Activated CD4-positive, alpha-beta memory T cell treated with anti-CD3 and anti-CD28 coated beads, Interleukin-2, amount 10 ng/mL, durations not matched to agents 7 days and 5 days (primary cell): ENCODE measurements at places on chromosomes 2 and 18. TPM values are rescaled to one million over a fixed set of nuclear protein-coding genes. Genes with fewer than 3 reads are reported as not detected.

Gene UBE2F
- total RNA-seq: 82.7 TPM

GRCh38 chr2:109305490-109306167 is 176.6 kb downstream of the SH3RF3 start:
- H3K27ac ChIP-seq: no peak overlapping the region
- H3K36me3 ChIP-seq: no peaks in the 10 kb centered on the region
- peaks cover 20% of the 10 kb centered on the region for H3K27me3 ChIP-seq

- peaks cover 72% of the 10 kb centered on the region for H3K4me1 ChIP-seq
- H3K27me3 ChIP-seq: peaks cover 3% of the 10 kb centered on the region
- no peak overlapping the region for H3K27ac ChIP-seq
- no peak overlapping the region for H3K4me3 ChIP-seq
- H3K36me3 ChIP-seq: no peaks in the 10 kb centered on the region
These were observed 81.1 kb upstream of the TAF1B start for GRCh38 chr2:9762164-9762563.

- H3K4me1 ChIP-seq: peaks cover 46% of the 10 kb centered on the region
- no peak overlapping the region for H3K27ac ChIP-seq
- no peak for DNase-seq
- H3K36me3 ChIP-seq: peaks cover 49% of the 10 kb centered on the region
- H3K4me3 ChIP-seq: no peak overlapping the region
These were observed 33.1 kb downstream of the DNMT3A start for GRCh38 chr2:25308599-25308998.

Gene TET3
- 10.1 TPM for total RNA-seq

DNA sequence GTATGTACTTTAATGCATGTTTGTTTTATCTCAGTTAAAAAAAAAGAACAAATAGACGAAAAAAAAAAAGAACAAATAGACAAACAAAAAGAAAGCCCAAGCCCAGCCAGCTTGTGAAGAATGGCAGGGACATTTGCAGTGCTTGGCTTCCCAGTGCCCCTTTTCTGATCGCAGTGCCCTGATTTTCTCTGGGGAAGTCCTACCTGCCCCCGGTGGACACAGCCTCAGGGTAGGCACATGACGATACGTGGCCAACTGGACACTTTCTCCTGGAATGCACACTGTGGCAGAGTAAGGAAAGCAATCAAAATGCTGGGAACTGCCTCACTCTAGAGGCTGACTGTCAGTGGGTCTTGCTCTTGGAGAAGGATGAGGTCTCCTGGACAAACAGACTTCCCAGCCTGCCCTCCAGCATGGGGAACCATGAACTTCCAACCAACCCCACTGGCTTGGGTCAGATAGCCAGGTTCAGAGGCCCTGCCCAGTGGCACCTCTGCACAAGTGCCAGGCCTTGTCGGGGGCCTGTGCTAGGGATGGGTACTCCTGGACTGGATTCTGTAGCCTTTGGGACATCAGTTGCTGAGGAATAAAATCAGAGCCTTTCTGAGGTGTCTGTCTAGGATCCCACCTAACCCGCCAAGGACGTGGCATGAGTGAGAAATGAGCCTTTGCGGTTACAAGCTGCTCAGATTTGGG is 76.7 kb downstream of the INHBB start:
- H3K36me3 ChIP-seq: no peaks in the 10 kb centered on the region
- no peak overlapping the region for H3K4me3 ChIP-seq
- H3K4me1 ChIP-seq: no peaks in the 10 kb centered on the region
- H3K27me3 ChIP-seq: peaks cover 25% of the 10 kb centered on the region
- DNase-seq: peak; percentile 7

DNA sequence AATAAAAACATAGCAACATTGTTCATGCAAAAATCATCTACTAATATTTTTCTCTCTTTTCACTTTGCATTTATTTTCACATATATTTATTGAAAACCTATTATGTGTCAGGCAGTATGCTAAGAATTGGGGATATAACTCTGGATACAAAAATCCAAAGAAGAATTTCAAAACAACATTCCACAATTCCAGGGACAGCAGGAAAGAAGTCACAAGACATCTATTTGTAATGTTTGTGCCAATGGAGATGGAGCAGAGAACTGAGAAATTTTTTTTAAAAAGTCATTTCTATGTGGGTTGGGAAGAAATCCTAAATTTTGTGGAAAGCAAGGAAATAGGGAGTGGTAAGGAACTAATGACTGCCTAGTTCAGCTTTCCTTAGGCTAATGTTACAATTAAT is 128.6 kb upstream of the TLK1 start:
- no peaks in the 10 kb centered on the region for H3K27me3 ChIP-seq
- no peaks in the 10 kb centered on the region for H3K4me1 ChIP-seq
- no peaks in the 10 kb centered on the region for H3K36me3 ChIP-seq
- no peak overlapping the region for H3K4me3 ChIP-seq
- no peak for DNase-seq

Gene RTKN
- total RNA-seq: 1.1 TPM

Gene MC5R
- total RNA-seq: not detected

DNA sequence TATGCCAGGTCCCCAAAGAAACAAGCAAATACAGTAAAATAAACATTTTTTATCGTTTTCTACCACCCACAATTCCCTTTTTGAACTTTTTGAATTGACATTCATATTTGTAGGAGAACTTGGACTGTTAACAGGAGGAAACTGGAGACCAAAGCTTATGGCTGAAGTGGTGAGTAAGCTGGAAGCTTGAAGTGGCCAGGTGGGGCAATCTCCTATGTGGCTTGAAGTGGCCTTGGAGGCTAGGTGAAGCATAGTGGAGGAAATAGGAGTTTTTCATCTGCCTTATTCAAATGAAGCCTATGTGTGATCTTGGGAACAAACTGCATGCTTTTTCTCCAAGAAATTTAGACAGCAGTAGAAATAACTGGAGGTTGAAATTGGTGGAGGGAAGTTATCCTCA is 962.9 kb upstream of the FANCL start:
- no peaks in the 10 kb centered on the region for H3K36me3 ChIP-seq
- no peaks in the 10 kb centered on the region for H3K27me3 ChIP-seq

GRCh38 chr2:1972422-1972821 is 228.1 kb upstream of the PXDN start:
- H3K36me3 ChIP-seq: no peaks in the 10 kb centered on the region
- H3K27me3 ChIP-seq: no peaks in the 10 kb centered on the region
- H3K4me1 ChIP-seq: no peaks in the 10 kb centered on the region
- no peak overlapping the region for H3K4me3 ChIP-seq
- DNase-seq: no peak

Gene PDE1A
- total RNA-seq: not detected

DNA sequence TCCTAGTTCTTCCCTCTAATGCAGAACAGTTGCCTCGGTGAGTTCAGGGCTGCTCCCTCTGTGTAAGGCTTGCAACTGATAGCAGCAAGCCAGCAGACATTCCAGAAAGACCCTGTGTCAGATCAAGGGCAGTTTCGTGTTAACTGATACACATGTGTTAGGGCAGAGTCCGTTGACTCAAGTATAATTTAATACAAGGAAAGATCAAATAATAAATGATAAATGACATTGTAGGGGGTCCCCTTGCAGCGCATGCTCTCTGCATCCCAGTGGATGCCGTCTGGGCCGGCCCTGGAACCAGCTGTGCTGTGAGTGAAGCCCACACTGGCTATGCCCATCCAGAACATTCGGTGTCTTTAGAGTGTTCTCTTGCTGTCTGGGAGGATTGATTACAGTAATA is 180.3 kb downstream of the AGAP1 start:
- no peak for DNase-seq
- no peak overlapping the region for H3K27ac ChIP-seq

Gene CPO
- total RNA-seq: not detected

DNA sequence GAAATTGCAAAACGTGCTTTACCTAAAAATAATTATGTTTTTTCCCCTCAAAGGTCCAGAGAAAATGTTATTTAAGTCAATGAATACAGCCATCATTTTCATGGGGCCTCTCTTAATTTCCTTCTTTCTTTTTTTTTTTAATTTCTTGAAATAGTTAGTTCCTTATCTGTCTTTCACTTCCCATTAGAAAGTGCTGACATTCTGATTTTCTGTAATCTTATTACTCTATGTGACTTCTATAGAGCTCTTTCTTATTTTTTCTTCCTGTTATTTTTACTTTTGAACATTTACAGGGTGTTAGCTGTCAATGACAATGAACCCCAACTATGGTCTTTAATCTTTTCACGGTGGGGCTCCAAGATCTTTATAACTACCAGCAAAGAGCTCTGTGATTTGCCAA is 30.0 kb downstream of the CTLA4 start:
- H3K27me3 ChIP-seq: no peaks in the 10 kb centered on the region
- H3K36me3 ChIP-seq: peaks cover 47% of the 10 kb centered on the region
- peak overlapping the region; percentile 44 for H3K27ac ChIP-seq
- no peak for DNase-seq

DNA sequence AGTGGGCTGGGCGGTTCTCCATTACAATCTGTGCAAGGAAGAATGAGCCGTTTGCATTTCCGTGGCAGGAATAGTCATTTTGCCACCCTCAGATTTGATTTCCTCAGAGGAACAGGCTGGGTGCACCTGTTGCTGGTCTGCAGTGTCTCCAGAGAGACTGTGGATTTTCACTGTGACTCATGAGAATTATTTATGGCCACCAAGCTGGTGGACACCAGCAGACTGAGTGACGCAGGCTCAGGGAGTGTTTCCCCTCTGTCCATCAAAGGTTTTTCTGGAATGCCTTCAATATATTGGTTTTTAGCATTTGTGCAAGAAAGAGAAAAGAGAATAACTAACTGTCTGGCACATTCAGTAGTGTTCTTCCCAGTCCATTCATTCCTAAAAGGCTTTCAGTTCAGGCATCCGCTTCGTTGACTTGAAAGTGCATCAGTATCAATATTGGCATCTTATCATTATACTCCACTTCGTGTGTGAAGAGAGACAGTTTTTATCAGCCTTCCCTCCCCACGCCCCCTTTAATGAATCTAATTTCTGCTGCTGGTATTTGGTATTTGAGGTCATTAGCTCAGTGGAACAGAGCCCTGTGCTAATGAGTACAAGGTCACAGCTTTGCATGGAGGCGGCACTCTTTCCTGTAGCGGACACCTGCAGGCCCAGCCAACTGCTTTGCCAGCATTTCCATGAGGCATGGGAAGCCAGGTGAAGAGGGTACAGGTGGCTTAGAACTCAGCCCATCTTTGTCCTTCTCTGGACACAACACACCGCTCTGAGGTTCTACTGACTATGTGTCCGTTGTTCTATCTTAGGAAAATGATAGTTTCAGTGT is 39.9 kb downstream of the PRKCE start:
- H3K36me3 ChIP-seq: no peaks in the 10 kb centered on the region
- H3K27ac ChIP-seq: no peak overlapping the region
- no peak for DNase-seq
- no peak overlapping the region for H3K4me3 ChIP-seq
- no peaks in the 10 kb centered on the region for H3K27me3 ChIP-seq
- H3K4me1 ChIP-seq: no peaks in the 10 kb centered on the region

Gene TMEM200C
- total RNA-seq: not detected

Gene LYPD6B
- not detected for total RNA-seq

GRCh38 chr18:45291621-45292615 is 323.4 kb upstream of the SLC14A2 start:
- H3K27me3 ChIP-seq: peaks cover 4% of the 10 kb centered on the region
- H3K4me3 ChIP-seq: no peak overlapping the region
- no peaks in the 10 kb centered on the region for H3K4me1 ChIP-seq
- H3K36me3 ChIP-seq: no peaks in the 10 kb centered on the region
- DNase-seq: no peak

Gene GALR1
- total RNA-seq: not detected

Gene SERPINB10
- total RNA-seq: not detected

DNA sequence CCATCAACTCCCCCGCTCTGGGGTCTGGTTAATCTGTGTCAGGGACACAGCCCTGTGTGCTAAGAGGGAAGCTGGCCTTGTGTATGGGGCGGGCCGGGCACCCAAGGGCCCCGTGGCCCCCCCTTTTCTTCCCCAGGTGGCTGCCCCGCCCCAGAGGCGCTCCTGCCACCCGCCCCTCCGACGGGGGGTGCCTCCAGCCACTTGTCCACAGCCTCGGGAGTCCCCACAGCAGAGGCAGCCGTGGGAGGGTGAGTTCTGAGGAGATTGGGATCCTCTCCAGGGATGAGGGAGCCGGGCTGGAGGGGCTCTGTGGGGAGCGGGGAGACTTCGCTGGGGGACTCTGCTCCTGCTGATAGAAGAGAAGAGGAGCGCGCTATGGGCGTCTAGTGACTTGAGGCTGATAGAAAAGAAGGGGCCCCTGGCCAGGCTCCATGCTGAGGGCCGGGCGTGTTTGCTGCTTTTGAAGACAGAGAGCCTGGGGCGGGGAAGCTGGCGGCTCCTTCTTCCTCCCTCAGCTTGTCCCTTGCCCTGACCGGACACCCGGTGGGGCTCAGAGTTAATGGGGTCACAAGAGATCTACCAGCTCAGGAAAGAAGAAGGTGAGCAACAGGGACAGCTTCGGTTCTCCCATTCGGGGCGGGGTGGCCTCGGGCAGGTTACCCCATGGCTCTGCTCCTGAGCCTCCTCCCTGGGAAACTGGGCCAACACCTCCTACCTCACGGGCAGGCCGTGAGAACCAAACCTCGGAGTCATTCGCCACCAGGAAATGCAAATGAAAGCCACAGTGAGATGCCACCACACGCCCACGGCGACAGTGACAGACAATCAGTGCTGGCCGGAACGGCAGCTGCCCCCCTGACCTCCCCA is 89.4 kb upstream of the TAF1B start:
- peaks cover 8% of the 10 kb centered on the region for H3K27me3 ChIP-seq
- peak; percentile 71 for DNase-seq
- peak overlapping the region; percentile 95 for H3K4me3 ChIP-seq

DNA sequence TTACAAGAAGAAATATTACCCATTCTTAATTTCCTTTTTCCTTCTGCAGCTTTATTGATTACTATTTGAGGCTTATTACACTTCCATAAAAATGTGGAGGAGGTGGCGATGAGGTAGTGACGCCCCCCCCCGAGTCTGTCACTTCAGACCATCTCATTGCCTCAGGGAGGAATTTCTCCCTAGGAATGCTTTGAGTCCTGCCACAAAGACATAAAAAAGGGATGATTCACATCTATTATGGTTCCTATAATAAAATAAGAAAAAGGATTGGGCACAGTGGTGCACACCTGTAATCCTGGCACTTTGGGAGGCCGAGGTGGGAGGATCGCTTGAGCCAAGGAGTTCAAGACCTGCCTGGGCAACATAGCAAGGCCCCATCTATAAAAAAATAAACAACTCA is 93.7 kb downstream of the AOX1 start:
- H3K4me3 ChIP-seq: no peak overlapping the region
- no peaks in the 10 kb centered on the region for H3K36me3 ChIP-seq
- no peaks in the 10 kb centered on the region for H3K4me1 ChIP-seq
- no peak overlapping the region for H3K27ac ChIP-seq
- no peak for DNase-seq
- H3K27me3 ChIP-seq: peaks cover 18% of the 10 kb centered on the region

DNA sequence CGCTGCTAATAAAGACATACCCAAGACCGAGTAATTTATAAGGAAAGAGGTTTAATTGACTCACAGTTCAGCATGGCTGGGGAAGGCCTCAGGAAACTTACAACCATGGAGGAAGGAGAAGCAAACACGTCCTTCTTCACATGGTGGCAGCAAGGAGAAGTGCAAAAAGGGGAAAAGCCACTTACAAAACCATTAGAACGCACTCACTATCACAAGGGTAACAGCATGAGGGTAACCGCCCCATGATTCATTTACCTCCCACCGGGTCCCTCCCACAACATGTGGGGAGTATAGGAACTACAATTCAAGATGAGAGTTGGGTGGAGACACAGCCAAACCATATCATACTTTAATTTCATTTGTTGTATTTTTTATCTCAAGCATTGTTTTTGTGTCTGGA is 67.5 kb downstream of the ATP9B start:
- H3K27ac ChIP-seq: no peak overlapping the region
- H3K36me3 ChIP-seq: peaks cover 18% of the 10 kb centered on the region
- DNase-seq: no peak
- no peak overlapping the region for H3K4me3 ChIP-seq
- peaks cover 2% of the 10 kb centered on the region for H3K4me1 ChIP-seq

Gene SPR
- 0.71 TPM for total RNA-seq

GRCh38 chr2:106158871-106159270 is 35.2 kb downstream of the UXS1 start:
- H3K4me3 ChIP-seq: peak overlapping the region; percentile 93
- peaks cover 82% of the 10 kb centered on the region for H3K36me3 ChIP-seq
- no peaks in the 10 kb centered on the region for H3K27me3 ChIP-seq
- peak; percentile 45 for DNase-seq
